ENCODE measurements at places on chromosomes 1 and 21. TPM values are rescaled to one million over a fixed set of nuclear protein-coding genes. Genes with fewer than 3 reads are reported as not detected.

Gene GPR161
- 30.8 TPM for total RNA-seq

Gene KCNC4
- 2.7 TPM for total RNA-seq

Gene OR6P1
- total RNA-seq, result not detected

Gene PLD5
- total RNA-seq, result not detected

GRCh38 chr1:14015917-14016316, 315.9 kb downstream of the PRDM2 start:
- H3K4me1 ChIP-seq, result no peaks in the 10 kb centered on the region
- no peaks in the 10 kb centered on the region for H3K27me3 ChIP-seq
- no peak overlapping the region for H3K4me3 ChIP-seq
- no peak overlapping the region for H3K27ac ChIP-seq
- no peaks in the 10 kb centered on the region for H3K36me3 ChIP-seq

DNA sequence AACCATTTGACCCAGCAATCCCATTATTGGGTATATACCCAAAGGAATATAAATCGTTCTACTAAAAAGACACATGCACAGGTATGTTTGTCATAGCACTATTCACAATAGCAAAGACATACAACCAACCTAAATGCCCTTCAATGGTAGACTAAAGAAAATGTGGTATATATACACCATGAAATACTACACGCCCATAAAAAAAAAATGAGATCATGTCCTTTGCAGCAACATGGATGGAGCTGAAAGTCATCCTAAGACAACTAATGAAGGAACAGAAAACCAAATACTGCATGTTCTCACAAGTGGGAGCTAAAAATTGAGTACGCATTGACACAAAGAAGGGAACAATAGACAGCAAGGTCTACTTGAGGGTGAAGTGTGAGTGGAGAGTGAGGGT, 72.0 kb downstream of the EIF4G3 start:
- no peak overlapping the region for H3K4me3 ChIP-seq
- DNase-seq, result no peak
- no peak overlapping the region for H3K27ac ChIP-seq
- H3K27me3 ChIP-seq, result no peaks in the 10 kb centered on the region

DNA sequence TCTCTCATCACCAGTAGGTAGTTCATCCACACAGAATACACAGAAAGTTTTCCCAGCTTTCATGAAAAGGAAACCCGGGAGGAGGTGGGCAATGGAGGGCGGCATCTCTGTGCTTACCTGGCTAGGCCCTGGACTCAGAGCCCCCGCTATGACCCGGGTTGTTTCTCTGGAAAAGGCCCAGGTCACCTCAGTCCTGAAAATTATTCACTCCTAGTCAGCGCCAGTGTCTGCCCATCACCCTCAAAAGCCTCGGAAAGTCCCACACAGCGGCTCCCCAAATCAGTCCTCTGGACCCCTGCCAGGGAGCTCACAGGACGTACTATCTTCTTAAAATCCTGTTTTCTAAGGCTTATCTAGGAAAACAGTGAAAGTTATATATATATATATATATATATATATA, 51.2 kb downstream of the TCP10L start:
- H3K27me3 ChIP-seq, result peaks cover 9% of the 10 kb centered on the region
- H3K4me3 ChIP-seq, result no peak overlapping the region
- no peak overlapping the region for H3K27ac ChIP-seq
- H3K4me1 ChIP-seq, result no peaks in the 10 kb centered on the region
- H3K36me3 ChIP-seq, result peaks cover 2% of the 10 kb centered on the region

GRCh38 chr1:219467524-219467923, 145.4 kb downstream of the ZC3H11B start:
- H3K27me3 ChIP-seq, result no peaks in the 10 kb centered on the region
- DNase-seq, result no peak
- no peaks in the 10 kb centered on the region for H3K36me3 ChIP-seq
- no peak overlapping the region for H3K27ac ChIP-seq

GRCh38 chr1:35727434-35728040, 8.9 kb upstream of the C1orf216 start:
- no peak overlapping the region for H3K4me3 ChIP-seq
- DNase-seq, result no peak
- H3K27ac ChIP-seq, result no peak overlapping the region
- H3K36me3 ChIP-seq, result no peaks in the 10 kb centered on the region

- H3K27me3 ChIP-seq, result peaks cover 23% of the 10 kb centered on the region
- no peaks in the 10 kb centered on the region for H3K36me3 ChIP-seq
- peak; percentile 79 for DNase-seq
- no peak overlapping the region for H3K27ac ChIP-seq
Observed at GRCh38 chr1:6065093-6065858, 19.6 kb downstream of the KCNAB2 start.

DNA sequence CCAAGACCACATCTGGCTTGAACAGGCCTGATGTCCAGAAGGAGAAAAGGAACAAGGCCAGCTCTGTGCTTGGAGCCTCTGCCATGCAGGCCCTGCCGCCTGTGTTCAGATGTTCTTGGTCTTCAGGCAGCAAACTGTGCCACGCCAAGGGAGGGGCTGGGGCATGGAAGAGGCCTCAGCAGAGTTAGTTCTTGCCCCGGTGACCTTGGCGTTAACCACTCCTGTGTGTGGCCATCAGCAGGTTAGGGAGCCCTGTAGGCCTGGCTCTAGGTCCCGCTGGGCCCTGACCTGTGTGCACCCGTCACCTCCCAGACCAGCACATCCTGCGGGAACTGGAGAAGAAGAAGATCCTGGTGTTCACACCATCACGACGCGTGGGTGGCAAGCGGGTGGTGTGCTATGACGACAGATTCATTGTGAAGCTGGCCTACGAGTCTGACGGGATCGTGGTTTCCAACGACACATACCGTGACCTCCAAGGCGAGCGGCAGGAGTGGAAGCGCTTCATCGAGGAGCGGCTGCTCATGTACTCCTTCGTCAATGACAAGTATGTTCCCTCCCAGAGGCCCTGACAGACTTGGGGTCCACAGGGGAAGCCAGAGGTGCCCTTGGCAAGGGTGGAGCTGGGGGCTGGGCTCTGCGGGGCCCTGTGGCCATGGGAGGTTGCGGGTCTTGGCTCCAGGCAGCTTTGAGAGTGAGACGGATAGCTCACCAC, 7.1 kb downstream of the ZC3H12A start:
- no peaks in the 10 kb centered on the region for H3K27me3 ChIP-seq
- DNase-seq, result no peak

Data from chondrocyte (in vitro differentiated cells).